CD4-positive, alpha-beta T cell treated with Interleukin-15 for 1 hour (primary cell): ENCODE measurements at places on chromosomes 5 and 9.

- DNase-seq, result no peak
These were observed 286.8 kb upstream of the PANK3 start for GRCh38 chr5:168865968-168866367.

DNA sequence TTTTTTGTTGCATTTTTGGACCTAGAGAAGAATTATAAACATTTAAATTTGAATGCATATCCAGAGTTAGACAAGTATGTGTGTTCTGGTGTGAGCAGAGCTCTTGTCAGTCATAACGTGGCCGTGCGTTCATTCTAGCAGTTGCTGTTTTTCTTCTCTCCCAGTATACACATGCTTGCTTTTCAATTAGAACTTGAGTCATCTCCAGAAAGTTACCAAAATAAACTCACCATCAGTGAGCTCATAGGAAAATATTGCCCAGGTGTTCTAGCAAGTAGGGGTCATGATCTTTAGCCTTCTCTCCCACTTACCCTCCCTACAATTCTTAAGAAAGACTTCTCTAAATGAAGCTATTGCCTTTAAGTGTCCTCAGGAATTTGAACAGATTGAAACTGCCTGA lies 247.5 kb upstream of the TUT7 start:
- DNase-seq, result no peak

- no peak for DNase-seq
These were observed 1.8 kb upstream of the PPARGC1B start for GRCh38 chr5:149728303-149728702.

DNA sequence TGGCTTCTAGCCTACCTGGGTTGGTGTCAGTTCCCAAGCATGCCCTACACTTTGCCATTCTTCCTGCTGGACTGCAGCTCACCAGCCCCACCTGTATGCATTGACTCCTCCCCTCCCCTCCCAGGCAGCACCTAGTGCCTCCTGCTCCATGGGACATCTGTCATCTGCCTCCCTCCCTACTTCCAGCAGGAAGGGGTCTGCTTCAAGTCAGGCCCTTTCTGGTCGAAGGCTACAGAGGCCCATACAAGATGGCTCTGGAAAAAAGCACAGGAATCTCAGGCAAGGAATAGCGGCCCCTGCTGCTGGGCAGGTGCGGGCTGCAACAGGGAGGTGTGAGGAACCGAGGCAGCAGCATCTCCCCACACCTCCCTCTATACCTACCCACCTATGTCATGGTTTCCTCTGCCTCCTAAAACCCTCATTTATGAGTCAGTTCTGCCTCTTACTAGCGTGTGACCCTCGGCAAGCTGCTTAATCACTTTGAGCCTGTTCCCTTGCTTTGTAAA lies 19.7 kb downstream of the WWC1 start:
- DNase-seq, result no peak

- no peak for DNase-seq
These were observed 98.4 kb downstream of the ADRB2 start for GRCh38 chr5:148924817-148925216.

DNA sequence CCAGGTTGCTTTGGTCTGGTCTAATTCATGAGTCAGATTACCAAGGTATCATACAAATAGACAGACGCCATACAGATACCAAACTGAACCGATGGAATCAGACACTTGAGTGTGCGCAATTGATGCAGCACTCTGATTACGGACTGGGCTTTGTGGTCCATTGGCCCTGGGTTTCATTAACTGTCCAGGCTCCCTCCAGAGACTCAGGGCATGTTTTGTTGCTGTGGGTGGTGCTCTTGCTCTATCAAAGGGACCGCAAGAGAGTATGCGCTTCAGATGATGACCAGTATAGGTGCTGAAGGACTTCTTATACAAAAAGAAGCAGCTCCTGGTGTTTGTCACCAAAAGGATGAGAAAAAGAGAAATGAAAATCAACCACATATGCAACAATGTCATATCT lies 36.9 kb upstream of the ANKRD55 start:
- no peak for DNase-seq

- no peak for DNase-seq
These were observed 13.1 kb upstream of the SPINK13 start for GRCh38 chr5:148255456-148255855.

DNA sequence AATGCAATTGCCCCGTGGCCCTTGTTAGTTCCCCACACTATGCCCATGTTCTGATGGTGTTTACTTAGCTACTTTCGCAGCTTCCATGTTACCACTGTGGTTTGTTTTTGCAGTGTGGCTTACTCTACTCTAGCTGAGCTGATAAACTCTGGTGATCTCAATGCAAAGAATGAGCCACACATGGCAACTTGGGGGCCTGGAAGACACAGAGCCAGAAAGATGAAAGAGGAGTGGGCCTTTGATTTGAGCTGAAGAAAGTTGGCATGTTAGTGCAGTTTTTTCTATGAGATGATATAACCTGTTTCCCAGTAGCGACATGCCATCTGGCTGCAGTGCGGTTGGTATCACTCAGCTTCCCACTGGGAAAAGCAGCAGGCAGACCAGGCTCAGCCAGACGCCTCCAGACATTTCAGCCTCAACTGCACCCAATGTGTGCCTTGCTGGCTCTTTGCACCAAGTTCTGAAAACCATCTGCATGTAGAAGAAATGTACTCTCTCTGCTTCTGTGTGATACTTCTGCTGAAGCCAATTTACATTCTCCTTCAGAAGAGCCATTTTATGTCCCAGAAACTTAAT lies 329.4 kb downstream of the ARHGEF28 start:
- no peak for DNase-seq

- no peak for DNase-seq
These were observed 477.5 kb downstream of the TLE4 start for GRCh38 chr9:80049096-80049782.

DNA sequence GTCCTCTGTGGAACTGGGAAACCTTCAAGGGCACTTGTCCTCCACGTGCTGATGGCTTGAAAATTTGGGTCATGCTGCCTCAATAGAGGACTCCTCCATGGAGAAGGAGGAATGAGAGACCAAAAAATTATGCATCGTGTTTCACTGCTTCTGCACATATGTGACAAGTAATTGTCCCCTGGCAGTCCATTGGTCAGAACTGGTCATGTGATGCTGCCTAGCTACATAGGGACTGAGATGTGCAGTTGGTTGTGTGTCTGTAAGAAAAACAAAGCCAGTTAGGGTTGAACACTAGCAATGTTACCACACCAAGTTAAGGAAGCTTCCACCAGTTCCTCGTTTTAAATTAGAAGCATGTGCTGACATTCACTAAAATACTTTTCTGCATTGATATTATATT lies 201.9 kb upstream of the ANKH start:
- no peak for DNase-seq

- DNase-seq, result no peak
These were observed 86.1 kb downstream of the SV2C start for GRCh38 chr5:76169146-76169905.

DNA sequence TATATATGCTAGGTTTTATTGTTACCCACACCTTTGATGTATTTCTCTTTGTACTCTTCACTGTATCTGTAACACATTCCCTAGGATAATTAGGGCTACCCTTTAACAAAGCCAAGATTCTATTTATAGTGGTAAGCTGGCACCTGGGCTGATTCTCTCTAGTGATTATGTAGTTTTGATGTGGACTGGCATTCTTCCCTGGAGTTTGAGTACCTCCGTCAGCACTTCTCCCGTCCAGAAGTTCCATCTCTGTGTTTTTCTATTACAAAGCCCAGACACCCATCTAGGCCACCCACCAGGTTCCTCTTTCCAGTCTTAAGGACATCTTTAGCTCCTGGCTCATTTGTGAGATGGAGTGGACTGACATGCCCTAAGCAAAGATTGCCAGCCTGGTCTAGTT lies 55.9 kb upstream of the CDKN2B start:
- DNase-seq, result no peak

GRCh38 chr9:78769690-78770089 lies 472.8 kb downstream of the PSAT1 start:
- DNase-seq, result no peak

- no peak for DNase-seq
These were observed 195.6 kb downstream of the DEPDC1B start for GRCh38 chr5:60504342-60504741.

- DNase-seq, result no peak
These were observed 80.2 kb downstream of the TMC1 start for GRCh38 chr9:72601615-72602014.

GRCh38 chr5:148620091-148620490 lies 34.2 kb downstream of the HTR4 start:
- no peak for DNase-seq

GRCh38 chr9:74355107-74355506 lies 142.0 kb upstream of the RORB start:
- no peak for DNase-seq

DNA sequence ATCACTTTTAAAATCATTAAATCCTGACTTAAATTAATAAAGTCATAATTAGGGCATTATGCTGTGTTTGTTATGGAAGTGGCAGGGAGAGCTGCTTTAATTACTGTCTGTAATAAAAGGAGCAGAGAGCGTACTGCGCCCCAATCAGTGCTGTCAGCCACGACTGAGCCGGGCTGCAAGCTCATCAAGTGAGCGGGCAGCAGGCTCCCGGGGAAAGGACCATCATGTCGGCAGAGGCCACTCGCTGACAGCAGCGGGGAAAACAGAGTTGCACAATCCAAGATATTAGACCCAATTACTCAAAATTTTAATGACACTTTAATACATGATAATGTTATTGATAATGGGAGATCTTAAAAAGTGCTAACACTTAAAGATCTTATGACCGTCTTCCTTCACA lies 181.6 kb downstream of the AP3B1 start:
- no peak for DNase-seq

DNA sequence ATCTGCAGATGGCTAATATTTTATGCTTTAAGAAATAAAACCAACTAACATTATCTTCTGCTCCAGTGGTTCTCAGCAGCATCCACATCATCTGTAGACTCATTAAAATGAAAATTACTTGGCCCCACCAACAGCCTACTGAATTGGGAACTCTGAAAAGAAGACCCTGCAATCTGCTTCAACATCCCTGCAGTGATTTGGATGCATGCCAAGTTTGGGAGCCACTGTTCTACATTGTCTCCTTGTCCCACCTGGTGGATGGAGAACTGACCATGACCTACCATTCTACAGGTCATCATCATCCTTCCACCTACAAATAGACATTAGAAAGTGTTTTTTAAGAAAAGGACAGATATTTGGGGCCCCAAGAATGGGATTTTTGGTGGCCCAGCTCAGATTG lies 71.1 kb downstream of the ACER2 start:
- no peak for DNase-seq

DNA sequence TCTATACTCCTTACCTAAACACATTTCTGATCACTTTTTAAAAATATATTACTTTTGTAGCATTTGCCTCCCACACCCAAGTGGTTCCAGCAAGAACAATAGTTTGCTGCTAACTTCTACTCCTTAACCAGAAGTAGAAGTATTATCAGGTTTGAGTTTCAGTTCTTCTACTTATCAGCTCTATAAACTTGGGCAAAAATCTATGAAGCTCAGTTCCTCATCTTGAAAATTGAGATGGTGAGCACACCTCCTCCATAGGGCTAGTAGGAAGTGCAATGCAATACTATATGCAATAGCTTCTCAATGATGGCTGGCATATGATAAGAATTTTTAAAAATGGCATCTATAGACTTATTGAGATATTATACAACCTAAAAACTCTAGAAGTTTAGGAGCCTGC lies 283.7 kb downstream of the TLR4 start:
- DNase-seq, result no peak
